ENCODE measurements at places on chromosomes 7 and 10.

GRCh38 chr10:97336942-97337831, 2.7 kb upstream of the FRAT2 start:
- no peak for DNase-seq

DNA sequence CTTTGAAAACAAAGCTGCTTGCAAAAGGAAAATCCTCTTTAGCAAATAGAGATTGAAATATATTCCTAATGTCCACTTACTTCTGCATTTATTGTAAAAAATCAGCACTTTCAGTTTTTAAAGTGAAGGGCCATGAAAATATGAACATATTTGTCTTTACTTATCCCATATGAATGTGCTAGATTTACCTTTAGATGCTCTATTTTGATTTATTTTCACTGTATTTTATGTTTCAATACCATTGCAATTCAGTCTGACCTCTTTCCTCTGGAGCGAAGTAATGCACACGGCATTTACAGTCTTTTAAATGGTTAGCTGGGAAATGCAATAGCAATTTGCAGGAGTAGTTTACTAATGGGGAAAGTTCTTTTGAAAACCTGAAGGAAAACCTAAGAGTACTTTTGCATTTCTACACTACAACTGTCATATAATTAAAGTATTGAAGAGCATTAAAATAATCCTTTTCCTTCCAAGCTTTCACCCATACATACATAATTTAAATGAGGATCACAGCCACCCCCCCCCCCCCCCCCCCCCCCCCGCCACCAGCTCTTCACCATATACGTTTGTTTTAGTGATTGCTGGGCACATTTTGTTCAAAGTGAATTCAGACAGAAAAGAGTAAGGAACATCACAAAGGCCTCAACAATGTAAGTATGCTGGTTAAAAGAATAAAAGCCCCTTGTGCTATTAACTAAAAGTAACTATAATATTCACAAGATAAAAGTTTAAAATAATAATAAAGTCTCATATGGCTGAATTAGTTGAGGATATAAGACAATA, 3.5 kb downstream of the SKIDA1 start:
- DNase-seq = no peak

GRCh38 chr10:22253580-22253882, 35.7 kb upstream of the EBLN1 start:
- DNase-seq = no peak

DNA sequence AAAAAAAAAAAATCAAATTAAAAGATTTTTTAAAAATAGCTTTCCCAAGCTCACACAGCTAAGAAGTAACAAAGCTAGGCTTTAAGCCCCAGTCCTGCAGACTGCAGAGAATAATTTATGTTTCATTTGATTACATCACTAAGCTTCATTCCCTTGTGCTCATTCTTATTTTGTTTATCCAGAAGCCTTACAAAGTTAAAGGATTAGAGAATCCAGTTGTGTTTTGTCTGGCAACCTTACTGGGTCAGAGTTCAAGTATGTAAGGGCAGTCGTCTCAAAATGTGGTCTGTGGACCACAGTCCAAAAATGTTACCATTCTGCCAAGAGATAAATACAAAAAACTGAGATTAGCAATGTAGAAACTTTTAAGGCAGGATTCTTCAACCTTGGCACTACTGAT, 32.1 kb upstream of the EZH2 start:
- DNase-seq = no peak

DNA sequence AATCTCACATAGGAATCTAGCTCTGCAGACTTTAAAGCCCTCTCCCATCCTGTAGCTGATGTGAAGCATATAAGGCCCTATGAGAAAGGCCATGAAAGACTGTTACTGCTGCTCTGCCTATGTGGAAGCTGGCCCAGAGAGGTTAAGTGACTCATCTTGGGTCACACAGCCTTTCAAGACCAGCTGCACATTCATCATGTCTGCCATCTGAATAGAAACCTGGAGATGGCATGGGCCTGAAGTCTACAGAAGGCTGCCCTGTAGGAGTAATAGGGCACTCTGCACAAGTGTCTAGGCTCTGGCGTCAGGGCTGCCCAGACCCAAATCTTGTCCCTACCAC, 59.4 kb upstream of the COL13A1 start:
- no peak for DNase-seq
